ENCODE measurements at places on chromosomes 6 and 20. TPM values are rescaled to one million over a fixed set of nuclear protein-coding genes. Genes with fewer than 3 reads are reported as not detected.
A peak's percentile ranks its signal among the peaks of the same experiment; 100 is the strongest.

Gene KCNG1
- 13.0 TPM for total RNA-seq

Gene NKAIN4
- 2.2 TPM for total RNA-seq

Gene TSBP1
- total RNA-seq: not detected

Gene SOX18
- 2.1 TPM for total RNA-seq

Gene ID4
- total RNA-seq: 136 TPM

Gene TXLNB
- 0.05 TPM for total RNA-seq

Gene PGC
- total RNA-seq: not detected

Gene CENPB
- 91.1 TPM for total RNA-seq

Gene SH3BGRL2
- 2.7 TPM for total RNA-seq

Gene RGL2
- 50.5 TPM for total RNA-seq

Gene SLC22A2
- not detected for total RNA-seq

Gene NHSL1
- 17.2 TPM for total RNA-seq

Gene CEP57L1
- 14.0 TPM for total RNA-seq

GRCh38 chr6:110971468-110971867 is 10.4 kb upstream of the RPF2 start:
- no peak for DNase-seq

- no peak for DNase-seq
Observed at GRCh38 chr6:125307964-125308615, 6.3 kb upstream of the HDDC2 start.

- DNase-seq: no peak
Observed at GRCh38 chr6:130849594-130849993, 22.4 kb downstream of the SMLR1 start.

- DNase-seq: no peak
Observed at GRCh38 chr6:152170702-152171667, 363.5 kb downstream of the ESR1 start.

DNA sequence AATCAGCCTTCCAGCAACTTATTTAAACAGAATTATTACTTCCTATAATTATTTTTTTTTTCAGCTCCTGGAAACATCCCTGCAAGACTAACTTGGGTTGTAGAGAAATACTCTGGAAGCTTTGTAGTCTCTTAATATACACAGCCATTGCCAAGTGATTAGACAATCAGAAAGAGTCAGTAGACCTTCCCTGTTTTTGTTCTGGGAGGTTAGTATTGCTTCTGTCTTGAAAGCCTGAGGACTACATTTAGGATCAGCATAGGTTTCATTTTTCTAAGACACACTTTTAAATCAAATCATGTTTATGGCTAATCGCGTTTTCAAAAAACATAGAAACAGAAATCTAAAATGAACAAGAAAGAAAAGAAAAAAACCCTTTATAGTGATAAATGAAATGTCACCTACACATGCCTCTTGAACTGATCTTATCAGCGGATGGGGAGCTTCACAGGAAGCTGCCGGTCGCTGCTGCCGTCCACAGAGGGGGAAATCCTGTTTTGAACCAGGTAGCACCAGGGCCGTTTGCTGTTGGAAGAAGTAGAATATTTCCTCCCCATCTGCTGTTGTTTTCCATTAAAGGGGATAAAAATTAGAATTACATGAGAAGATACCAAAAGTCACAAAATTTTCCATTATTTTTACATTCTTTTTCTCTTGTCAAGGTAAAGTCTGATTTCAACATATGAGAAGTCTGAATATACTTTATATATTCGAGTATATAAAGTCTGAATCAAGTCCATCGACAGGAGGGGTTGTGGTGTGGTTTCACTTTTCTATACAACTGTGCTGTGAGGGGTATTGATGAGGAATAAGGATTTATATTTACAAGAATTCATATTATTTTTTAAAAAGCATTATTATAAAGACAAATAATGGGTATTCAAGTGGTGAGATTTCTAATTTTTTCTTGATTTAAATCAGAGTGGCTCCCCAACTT is 94.6 kb downstream of the ARMC2 start:
- no peak for DNase-seq

DNA sequence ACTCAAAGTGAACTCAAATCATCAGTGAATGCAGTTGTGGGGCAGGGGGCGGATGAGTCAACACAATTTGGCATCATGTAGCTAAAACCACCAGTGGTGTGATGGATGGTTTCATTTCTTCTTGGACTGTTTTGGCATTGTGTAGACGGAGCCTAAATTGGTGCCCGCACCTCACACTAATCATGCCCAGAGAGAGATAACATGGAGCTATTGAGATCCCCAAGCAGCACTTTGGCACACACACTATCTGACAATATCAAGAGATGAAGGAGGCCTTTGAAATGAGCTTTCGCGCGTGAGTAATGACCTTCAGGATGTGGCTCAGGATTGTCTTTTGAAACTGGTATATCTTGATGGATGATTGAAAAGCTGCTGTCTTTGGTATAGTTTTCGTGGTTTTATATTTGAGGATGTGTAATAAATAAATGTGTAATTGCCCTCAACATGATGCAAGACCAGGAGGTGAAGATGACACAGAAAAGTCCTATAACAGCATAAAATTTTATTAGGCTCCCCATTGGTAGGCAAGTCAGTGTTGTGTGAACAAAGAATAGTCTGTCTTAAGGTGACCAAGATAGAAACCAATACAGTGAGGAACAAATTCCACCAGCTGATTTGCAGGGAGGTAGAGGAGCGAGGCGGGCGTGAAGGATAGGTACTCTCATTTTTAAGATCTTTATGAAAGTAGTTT is 174.2 kb downstream of the TSHZ2 start:
- no peak for DNase-seq

GRCh38 chr6:29553268-29554057 is 6.1 kb downstream of the UBD start:
- no peak for DNase-seq

DNA sequence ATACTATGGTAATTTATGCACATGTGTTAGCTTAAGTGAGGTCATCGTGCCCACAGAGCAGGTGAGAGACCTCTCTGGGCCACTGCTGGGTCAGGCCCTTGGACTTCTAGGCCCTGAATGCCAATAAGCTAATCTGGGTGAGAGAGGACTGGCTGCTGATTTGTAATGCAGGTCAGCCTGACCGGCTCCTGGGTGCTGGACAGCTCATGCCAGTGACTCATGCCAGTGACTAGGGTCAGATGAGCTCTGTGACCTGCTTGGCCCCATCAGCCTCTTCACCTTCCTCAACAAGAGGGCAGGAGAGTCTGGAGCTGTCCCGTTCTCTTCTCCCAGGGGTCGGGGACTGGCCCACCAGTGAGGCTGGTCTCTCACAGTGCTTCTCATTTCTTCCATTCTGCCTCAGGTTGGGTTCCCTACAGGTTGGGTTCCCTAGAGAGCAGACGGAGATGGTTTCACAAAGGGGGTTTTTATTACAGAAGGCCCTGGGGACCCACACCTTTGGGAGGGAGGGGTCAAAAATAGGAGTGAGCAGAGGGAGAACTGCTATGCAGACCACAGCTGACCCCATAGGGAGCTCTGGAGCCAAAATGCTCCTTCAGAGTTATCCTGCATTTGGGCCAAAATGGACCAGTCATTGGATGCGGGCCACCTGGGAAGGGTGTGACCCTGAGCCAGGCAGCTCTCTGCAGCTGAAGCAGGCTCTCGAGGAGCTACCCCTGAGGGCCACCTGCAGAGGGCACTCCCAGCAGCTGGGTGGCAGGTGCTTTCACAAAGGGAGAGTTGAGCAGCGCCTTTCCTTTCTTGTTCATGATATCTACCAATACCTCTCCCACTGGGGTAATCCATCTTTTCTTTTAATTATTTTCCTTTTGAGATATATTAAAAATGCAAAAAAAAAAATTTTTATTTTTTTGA is 2.2 kb upstream of the OXT start:
- DNase-seq: peak; percentile 53

- DNase-seq: no peak
Observed at GRCh38 chr6:150661216-150662007, 61.7 kb downstream of the PLEKHG1 start.

GRCh38 chr6:68756454-68757375 is 121.6 kb downstream of the ADGRB3 start:
- DNase-seq: no peak

DNA sequence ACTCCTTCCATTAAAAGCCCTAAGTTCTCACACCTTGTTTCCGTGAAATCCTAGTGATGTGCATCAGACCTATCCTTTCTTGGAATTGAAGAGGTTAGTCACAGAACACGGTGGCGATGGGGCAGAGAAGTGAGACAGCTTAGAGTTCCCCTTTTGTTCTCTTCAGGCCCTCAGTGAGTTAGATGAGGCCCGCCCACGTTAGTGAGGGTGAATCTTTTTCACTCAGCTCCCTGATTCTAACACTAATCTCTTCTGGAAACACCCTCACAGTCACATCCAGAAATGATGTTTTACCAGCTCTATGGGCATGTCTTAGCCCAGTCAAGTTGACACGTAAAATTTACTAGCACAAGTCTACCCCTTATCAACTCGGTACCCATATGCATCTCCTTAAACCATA is 172.7 kb upstream of the NOX3 start:
- DNase-seq: no peak

GRCh38 chr20:25573288-25574251 is 11.8 kb downstream of the NINL start:
- no peak for DNase-seq

DNA sequence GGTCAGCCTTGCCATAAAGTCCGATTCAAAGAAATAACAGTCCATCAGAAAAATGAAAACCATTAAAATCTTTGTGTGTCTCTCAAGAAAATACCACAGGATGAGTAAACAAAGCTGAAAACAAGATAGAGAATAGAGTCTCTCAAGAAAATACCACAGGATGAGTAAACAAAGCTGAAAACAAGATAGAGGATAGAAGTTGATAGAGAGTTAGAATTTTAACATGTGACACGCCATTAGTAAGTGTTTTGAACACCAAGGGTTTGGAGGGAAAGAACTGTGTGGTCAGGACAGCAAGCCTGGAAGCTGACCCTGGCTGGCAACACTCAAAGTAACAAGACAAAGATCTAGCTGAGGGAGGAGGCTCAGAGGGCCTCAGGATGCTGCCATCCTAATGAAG is 43.9 kb upstream of the PRND start:
- DNase-seq: no peak

DNA sequence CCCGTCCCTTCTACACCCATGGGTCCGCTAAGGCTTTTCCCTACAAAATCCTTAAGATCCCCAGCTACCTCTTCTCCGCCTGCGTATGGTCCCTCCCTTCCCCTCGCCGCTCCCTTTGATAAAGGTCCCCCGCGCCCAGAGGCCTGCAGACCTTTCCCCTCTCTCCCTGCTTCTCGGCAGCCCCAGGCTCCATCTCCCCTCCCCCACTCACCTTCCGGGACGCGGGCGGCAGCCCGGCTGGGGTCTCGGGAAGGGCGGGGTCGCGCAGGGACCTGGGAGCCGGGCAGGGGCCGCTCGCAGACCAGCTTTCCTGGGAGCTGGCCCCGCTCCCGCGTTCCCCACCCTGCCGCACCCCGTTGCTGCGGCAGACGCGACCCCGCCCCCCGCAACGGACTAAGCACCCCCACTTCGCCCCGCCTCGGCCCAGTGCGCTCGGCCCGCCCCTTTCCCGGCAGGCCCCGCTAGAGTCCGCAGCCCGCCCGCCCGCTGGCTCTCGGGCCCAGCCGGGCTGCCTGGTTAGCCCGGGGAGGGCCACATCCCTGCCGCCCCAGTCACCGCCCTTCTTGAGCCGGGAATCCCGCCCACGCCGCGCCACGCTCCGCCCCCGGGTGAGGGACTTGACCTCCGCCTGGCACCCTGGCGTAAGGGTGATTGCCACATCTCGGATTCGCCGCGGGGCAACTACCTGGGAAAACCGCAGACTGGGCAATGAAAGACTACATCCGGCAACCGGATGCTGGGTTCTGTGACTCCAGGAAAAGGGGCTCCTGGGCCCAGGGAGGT is at the start of gene FLOT1:
Gene FLOT1, minus strand, starts transcription at position 372 of the 783 bp plus-strand sequence. CDS start 498 bp downstream, outside the sequence.
- DNase-seq: peak; percentile 97

DNA sequence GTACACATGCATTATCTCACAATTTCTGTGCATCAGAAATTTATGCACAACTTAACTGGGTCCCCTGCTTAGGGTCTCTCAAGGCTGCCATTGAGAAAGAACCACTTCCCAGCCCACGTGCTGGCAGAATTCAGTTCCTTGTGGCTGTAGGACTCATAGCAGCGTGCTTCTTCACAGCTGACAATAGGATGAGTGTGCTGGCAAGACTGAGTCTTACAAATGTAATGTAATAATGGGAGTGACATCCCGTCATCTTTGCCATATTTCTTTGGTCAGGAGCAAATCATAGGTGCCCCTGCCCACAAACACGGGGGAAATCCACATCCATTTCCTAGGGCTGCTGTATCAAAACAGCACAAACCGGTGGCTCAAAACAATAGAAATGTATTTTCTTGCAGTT is 77.4 kb downstream of the FIG4 start:
- DNase-seq: no peak

DNA sequence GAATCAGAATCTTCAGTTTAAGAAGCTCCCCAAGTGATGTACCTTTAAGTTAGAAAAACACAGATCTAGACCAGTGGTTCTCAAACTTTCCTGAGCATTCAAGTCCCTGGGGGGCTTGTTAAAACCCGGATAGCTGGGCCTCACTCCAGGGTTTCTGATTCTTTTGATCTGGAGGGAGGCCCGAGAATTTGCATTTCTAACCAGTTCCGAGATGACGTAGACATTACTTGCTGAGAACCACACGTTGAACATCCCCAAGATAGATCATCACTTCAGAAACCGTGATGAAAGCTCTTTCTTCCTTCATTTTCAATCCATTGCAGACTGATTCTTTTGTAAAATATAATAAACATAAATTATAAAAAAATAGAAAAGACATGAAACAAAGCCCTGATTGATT is 40.7 kb upstream of the KIF16B start:
- DNase-seq: no peak
